ENCODE measurements at places on chromosomes 7 and 10. TPM values are rescaled to one million over a fixed set of nuclear protein-coding genes. Genes with fewer than 3 reads are reported as not detected.

Gene PDZD7
- total RNA-seq, result 0.32 TPM

GRCh38 chr7:49848211-49848841 is 74.9 kb downstream of the VWC2 start:
- H3K27ac ChIP-seq, result no peak overlapping the region
- no peaks in the 10 kb centered on the region for H3K27me3 ChIP-seq
- no peaks in the 10 kb centered on the region for H3K36me3 ChIP-seq
- H3K4me1 ChIP-seq, result peaks cover 31% of the 10 kb centered on the region
- no peak overlapping the region for H3K4me3 ChIP-seq
- no peak for DNase-seq

DNA sequence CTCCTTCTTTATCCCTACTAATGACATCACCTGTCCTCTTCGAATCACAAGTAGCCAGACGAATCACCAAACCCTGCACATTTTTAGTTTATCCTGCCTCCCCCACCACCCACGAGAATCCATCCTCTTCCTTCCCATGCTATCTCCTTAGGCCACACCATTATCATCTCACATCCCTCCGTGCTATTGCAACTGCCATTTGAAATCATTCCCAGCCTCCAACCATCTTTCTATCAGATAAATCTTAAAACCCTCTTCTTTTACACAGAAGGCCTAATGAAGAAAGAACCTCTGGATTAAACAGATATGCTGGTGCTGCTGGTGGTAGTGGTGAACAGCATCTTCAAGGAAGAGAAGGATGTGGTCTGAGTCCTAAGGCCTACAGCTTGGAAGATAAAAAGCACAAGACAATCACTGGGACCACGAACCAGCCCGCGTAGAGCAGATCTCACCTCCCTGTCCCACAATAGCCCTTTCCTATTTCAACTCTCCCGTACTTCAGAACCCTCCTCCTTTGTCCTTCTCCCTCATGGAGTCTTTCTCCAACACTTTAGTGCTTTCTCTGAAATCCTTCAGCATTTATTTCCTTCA is 403.1 kb downstream of the SFMBT2 start:
- no peaks in the 10 kb centered on the region for H3K4me1 ChIP-seq
- H3K36me3 ChIP-seq, result no peaks in the 10 kb centered on the region
- H3K4me3 ChIP-seq, result no peak overlapping the region
- no peaks in the 10 kb centered on the region for H3K27me3 ChIP-seq

DNA sequence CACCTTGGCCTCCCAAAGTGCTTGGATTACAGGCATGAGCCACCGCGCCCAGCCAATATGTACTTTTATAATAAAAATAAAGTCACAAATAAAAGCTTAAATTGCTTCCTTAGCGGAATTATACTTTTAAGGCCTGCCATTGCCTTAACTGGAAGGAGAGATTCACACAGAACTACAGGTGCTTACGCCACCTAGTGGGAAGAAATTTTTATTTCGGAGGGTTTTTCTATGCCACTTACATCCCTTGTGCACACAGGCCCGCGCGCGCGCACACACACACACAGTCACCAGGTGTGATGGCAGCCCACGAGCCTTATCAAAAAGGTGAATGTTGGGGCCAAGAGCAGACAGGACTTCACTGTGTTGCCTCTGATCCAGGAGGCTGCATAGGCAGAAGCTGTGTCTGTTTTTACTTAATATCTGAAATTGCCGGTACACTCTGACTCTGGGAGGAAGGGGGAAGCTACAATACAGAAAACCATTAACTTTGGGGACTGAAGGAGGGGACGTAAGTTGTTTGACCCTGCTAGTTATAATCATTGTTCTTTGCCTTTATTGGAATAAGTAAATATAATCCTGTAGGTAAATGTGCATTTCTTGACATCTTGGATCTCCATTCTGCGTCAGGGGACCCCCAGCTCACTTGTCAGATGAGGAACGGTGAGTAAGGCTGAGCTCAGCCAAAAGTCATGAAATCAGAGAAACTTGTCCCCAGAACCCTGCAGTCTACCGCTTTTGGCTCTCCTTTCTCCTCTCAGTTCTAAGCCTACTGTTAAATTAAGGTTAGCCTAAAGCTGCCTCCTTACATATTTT is 87.1 kb downstream of the SLC16A9 start:
- peak; percentile 28 for DNase-seq
- no peak overlapping the region for H3K4me3 ChIP-seq
- no peaks in the 10 kb centered on the region for H3K4me1 ChIP-seq
- H3K27me3 ChIP-seq, result no peaks in the 10 kb centered on the region

DNA sequence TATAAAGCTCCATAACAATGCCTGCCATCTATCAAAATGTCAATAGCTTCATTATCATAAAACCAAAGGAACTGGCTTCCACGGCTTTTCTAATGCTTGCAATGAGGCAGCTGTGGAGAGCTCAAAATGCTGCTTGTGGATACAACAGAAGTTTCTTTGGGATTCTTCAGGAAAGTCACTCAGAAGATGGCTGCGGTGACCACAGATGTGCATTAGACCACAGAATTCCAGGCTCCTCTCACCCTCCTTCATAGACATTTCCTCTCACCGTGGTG is 77.2 kb downstream of the CDCA7L start:
- H3K27ac ChIP-seq, result no peak overlapping the region
- H3K4me1 ChIP-seq, result no peaks in the 10 kb centered on the region
- no peaks in the 10 kb centered on the region for H3K36me3 ChIP-seq
- no peak overlapping the region for H3K4me3 ChIP-seq

Gene C7orf57
- total RNA-seq, result not detected

GRCh38 chr10:58028597-58029366 is 238.9 kb downstream of the IPMK start:
- no peaks in the 10 kb centered on the region for H3K27me3 ChIP-seq
- no peak overlapping the region for H3K27ac ChIP-seq
- DNase-seq, result no peak
- H3K4me3 ChIP-seq, result no peak overlapping the region

- H3K4me1 ChIP-seq, result no peaks in the 10 kb centered on the region
- no peak for DNase-seq
- H3K27ac ChIP-seq, result no peak overlapping the region
- no peaks in the 10 kb centered on the region for H3K27me3 ChIP-seq
- no peak overlapping the region for H3K4me3 ChIP-seq
- no peaks in the 10 kb centered on the region for H3K36me3 ChIP-seq
Measured at GRCh38 chr7:31553661-31554081, 39.8 kb downstream of the ITPRID1 start.

DNA sequence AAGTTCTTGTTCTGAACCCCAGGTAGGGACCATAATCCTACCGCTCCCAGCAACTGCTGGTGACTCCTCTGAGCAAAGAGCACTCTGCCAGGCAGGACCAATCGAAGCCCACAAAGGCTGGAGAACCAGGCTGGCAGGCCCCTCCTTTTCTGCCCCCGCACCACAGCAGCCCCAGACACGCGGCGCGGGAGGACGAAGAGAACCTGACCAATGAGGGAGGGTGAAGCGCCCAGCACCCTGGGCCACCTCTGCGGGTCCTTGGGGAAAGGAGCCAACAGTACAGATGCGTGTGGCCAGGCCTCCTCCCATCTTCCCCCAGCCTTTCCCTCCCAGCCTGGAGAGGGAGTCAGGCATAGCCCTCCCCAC is 25.9 kb downstream of the CTBP2 start:
- no peaks in the 10 kb centered on the region for H3K36me3 ChIP-seq
- no peak overlapping the region for H3K4me3 ChIP-seq
- H3K27ac ChIP-seq, result no peak overlapping the region
- no peaks in the 10 kb centered on the region for H3K27me3 ChIP-seq

Gene HTR5A
- total RNA-seq, result not detected

- no peak overlapping the region for H3K4me3 ChIP-seq
- H3K36me3 ChIP-seq, result no peaks in the 10 kb centered on the region
- H3K4me1 ChIP-seq, result no peaks in the 10 kb centered on the region
- H3K27me3 ChIP-seq, result no peaks in the 10 kb centered on the region
- H3K27ac ChIP-seq, result no peak overlapping the region
Measured at GRCh38 chr7:52095861-52096260, 779.3 kb upstream of the COBL start.

DNA sequence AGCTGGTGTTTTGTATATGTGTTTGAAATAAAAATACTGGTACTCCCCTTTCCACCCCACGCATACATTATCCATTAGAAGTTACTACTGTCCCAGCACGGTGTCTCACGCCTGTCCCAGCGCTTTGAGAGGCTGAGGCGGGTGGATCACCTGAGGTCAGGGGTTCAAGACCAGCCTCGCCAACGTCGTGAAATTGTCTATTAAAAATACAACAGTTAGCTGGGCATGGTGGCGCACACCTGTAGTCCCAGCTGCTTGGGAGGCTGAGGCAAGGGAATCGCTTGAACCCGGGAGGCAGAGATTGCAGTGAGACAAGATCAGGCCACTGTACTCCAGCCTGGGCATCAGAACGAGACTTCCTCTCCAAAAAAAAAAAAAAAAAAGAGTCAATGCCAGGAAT is 2.7 kb downstream of the HBP1 start:
- H3K36me3 ChIP-seq, result peaks cover 5% of the 10 kb centered on the region
- H3K27ac ChIP-seq, result no peak overlapping the region
- H3K4me3 ChIP-seq, result no peak overlapping the region

GRCh38 chr7:39527296-39527695 is 38.9 kb upstream of the YAE1 start:
- H3K36me3 ChIP-seq, result no peaks in the 10 kb centered on the region
- no peak overlapping the region for H3K4me3 ChIP-seq
- DNase-seq, result no peak
- H3K27ac ChIP-seq, result no peak overlapping the region
- H3K27me3 ChIP-seq, result peaks cover 4% of the 10 kb centered on the region

GRCh38 chr7:6547400-6547799 is 3.9 kb downstream of the GRID2IP start:
- no peaks in the 10 kb centered on the region for H3K36me3 ChIP-seq
- H3K27ac ChIP-seq, result no peak overlapping the region
- DNase-seq, result no peak
- H3K27me3 ChIP-seq, result peaks cover 12% of the 10 kb centered on the region
- H3K4me3 ChIP-seq, result no peak overlapping the region

Gene CHCHD2
- total RNA-seq, result 435 TPM

DNA sequence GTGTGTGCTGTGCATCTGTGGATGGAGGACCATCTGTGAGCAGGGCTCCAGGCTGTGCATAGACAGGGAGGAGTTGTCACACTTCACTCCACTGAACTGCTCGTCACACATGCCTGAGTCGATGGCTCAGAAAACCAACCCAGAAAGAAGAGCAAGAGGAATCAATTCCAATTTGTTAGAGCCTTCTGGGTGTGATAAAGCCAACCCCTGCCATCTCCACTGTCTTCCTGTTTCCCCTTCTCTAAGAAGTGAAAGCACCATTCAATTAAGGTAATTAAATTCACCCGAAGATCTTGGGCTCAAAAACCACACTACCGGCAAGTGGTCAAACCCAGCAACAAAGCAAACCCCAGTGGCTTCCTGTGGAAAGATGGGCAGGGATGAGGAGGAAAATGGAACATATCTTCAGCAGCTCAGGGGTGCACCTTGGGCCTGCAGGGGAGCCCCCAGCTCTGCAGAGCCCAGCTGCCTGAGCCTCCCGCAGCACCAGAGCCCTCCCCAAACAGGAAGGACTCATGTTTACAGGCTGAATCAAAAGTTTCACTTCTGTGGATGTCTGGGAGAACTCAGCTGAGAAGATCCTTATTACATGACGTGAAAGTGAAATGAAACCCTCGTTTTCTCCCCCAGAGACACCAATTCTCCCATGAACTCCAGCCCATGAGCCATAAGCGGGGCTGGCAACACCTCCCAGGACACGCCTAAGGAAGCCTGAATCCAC is 10.9 kb downstream of the C10orf71 start:
- no peak overlapping the region for H3K27ac ChIP-seq
- no peak for DNase-seq
- H3K4me1 ChIP-seq, result peaks cover 55% of the 10 kb centered on the region
- H3K36me3 ChIP-seq, result peaks cover 11% of the 10 kb centered on the region
- H3K27me3 ChIP-seq, result no peaks in the 10 kb centered on the region
- no peak overlapping the region for H3K4me3 ChIP-seq

- H3K36me3 ChIP-seq, result no peaks in the 10 kb centered on the region
- peaks cover 6% of the 10 kb centered on the region for H3K4me1 ChIP-seq
- no peak overlapping the region for H3K27ac ChIP-seq
- H3K4me3 ChIP-seq, result no peak overlapping the region
Measured at GRCh38 chr7:21927693-21928092, 18.0 kb downstream of the CDCA7L start.

DNA sequence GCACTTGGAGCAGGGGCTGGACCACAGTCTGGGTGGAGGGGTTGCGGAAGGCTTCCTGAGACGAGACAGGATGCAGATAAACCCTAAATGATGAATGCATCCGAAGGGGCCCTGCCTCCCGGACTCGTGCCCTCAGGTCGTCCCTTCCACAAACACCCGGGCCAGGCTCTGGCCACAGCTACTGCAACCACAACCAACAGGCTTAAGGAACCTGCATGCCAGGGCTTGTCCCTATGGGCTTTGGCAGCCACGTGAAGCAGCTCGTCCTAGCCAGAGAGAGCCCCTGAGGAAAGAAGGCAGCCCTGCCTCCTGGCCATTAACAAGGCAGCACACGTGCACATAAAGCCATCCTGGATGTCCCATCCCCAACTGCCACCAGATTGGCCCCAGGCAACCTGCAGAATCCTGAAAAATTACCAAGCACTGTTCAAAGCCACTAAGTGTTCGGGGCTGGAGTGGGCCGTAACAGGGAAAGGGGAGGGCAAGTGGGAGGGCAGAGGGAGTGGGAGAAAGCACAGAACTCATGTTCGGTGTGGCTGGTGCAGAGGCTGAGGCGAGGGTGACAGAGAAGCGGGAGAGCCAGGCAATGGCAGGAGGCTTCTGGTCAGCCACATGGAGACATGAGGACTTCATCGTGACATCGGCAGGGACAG is 62.7 kb downstream of the MAD1L1 start:
- no peaks in the 10 kb centered on the region for H3K27me3 ChIP-seq
- H3K4me1 ChIP-seq, result peaks cover 46% of the 10 kb centered on the region
- no peaks in the 10 kb centered on the region for H3K36me3 ChIP-seq
- no peak for DNase-seq
- no peak overlapping the region for H3K4me3 ChIP-seq

DNA sequence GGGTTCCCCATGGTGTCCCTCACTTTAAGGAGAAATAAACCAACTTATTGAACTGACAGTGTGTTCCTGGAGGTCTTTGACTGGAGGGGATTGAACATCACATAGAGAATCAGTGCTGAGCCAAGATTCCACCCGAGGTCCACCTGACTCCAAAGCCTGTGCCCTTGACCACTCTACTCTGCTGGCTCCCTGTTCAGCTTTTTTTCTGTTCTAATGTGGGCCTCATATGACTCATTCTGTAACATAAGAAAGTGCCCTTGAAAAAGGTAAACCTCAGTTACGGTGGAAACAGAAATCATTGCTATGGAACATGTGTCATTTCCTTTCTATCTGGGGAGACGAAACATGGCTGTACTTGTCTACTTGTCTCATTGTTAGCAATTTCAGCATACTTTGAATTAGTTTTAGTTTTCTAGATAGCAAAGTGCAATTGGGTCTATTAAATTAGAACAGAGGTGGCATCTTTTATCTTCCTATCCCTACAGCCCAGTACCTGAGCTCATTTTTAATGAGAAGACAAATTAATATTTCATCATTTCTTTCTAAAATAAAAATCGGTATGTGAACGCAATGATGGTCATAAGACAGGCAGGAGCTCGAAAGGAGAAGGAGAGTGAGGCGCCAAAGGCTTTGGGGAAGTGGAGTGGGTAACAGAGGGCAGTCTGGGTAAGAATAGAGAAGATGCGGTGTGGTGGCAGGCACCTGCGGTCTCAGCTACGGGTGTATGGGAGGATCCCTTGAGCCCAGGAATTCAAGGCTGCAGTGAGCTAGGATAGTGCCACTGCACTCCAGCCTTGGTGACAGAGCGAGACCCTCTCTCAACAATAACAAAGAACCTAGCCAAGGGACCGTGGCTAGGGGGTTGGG is 1.5 kb downstream of the GSDME start:
- H3K4me1 ChIP-seq, result peaks cover 18% of the 10 kb centered on the region
- H3K4me3 ChIP-seq, result no peak overlapping the region
- no peak overlapping the region for H3K27ac ChIP-seq
- H3K36me3 ChIP-seq, result no peaks in the 10 kb centered on the region

All from heart right ventricle (tissue), 16 donors.